ENCODE measurements at places on chromosomes 6 and 20.

DNA sequence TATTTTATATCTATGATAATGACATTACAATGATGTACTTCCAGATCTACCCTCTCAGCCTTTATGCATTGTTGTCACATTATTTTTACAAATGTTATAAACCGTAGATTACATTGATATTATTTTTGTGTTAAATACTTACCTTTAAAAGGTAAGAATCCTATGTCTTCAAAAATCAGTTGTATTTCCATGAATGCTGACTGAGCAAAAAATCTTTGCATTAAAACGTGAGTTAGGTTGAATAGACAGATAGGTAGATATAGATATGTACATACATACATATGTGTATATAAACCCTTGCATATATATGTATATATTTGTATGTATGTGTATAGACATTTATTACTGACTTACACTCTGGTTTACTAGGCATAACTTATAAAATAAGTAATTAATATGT lies 558.2 kb downstream of the CDH26 start:
- no peak for DNase-seq

DNA sequence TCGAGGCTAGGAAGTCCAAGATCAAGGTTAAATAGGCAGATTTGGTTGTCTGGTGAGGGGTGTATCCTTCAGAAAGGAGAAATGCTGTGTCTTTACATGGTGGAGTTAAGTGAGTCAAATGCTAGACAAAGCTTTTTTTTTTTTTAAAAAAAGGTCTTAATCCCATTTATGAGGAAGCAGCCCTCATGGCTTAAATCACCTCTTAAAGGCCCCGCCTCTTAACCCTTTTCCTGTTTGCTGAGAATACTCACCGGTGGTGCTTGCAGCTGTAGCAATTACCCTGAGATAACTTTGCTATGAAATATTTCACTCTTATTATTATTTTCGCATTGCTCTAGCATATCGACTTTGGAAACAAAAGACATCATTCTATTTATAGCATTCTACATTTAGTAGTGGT lies 30.8 kb downstream of the FBXO30 start:
- no peak for DNase-seq

DNA sequence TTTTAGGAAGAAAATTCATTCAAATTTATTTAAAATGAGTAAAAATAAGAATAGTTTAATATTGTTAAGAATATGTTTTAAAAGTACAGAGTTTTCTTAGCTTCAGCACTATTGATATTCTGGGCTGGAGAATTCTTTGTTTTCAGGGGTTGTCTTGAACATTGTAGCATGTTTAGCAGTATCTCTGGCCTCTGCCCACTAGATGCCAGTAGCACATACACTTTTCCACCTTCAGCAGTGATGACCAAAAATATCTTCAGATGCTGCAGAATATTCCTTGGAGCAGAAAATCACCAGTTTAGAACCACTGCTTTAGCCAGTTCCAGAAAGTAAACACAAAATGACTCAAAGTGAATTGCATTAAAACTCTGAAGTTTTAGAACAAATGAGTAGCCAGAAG lies 19.4 kb upstream of the SDHAF4 start:
- no peak for DNase-seq

- DNase-seq: no peak
Observed at GRCh38 chr6:93021235-93021915, 398.0 kb downstream of the EPHA7 start.

- no peak for DNase-seq
Observed at GRCh38 chr6:44967481-44967880, 360.6 kb upstream of the RUNX2 start.

DNA sequence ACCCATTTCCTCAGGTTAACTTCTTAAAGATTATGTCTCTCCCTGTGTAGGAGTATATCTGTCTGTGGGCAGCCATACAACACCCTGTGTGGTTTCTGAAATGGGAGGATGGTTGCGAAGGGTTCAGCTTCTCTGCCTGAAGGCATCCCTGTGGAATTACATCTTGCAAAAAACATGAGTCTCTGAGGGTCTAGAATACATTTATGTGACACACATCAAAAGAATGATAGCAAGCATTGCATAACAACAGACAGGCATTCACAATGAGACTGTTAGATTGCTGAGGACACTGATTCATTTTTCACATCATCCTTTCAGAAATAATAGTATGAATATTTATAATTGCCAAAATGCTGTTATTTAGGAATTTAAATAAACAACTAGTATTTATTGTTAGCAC lies 670.9 kb downstream of the HTR1B start:
- DNase-seq: no peak

DNA sequence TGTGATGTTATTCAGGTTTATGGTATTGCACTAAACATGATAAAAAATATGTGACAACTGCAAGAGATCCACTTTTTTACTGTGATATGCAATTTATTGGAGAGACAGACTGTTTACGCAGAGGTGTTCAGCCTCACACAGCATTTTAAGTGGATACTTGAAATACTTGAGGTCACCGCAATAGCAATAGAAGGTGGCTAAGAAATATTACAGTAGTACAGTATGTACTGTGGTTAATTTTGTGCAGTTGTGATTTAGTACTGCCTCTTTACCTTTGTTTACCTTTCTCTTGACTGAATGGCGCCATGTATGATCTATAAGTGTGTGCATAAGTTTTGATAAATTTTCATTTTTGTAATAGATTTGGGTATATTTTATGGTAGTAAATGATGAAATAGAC lies 17.4 kb downstream of the MACROD2 start:
- DNase-seq: no peak

DNA sequence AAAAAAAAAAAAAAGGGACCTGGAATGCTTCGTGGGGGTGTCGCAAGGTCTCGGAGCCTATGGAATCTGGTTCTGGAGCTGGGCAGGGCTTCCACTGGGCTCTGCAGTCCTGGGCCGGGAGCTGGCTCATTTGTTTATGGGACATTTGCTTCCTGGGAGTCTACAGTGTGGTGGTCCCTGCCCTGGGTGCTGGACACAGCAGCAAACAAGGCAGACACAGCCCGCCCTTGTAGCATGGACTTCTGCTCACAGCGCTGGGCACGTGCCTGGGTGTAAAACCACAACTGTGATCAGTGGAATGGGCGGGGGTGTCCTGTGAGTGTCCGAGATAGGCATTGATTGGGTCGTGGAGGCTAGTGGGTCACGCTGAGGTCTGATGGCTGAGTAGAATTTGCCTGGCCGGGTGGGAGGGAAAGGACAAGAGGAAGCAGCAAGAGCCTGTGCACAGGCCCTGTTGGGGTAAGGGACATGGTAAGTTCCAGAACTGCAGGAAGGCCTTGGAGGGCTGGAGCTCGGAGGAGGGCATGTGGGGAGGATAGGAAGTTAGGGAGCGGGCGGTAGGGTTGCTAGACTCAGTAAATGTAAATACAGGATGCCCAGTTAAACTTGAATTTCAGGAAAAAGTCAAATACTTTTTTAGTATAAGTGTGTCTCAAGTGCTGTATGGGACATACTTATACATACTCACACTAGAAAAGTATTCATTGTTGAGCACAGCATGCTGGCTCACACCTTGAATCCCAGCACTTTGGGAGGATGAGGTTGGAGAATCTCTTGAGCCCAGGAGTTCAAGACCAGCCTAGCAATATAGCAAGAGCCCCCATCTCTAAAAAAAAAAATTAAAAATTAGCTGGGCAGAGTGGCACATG lies 61.3 kb upstream of the PMEPA1 start:
- no peak for DNase-seq

- DNase-seq: no peak
Observed at GRCh38 chr6:113458368-113459010, 398.7 kb upstream of the MARCKS start.

GRCh38 chr6:151275121-151275520 lies 35.4 kb downstream of the AKAP12 start:
- no peak for DNase-seq

GRCh38 chr20:50189681-50190250 lies 864 bp upstream of the CEBPB start:
- DNase-seq: no peak

DNA sequence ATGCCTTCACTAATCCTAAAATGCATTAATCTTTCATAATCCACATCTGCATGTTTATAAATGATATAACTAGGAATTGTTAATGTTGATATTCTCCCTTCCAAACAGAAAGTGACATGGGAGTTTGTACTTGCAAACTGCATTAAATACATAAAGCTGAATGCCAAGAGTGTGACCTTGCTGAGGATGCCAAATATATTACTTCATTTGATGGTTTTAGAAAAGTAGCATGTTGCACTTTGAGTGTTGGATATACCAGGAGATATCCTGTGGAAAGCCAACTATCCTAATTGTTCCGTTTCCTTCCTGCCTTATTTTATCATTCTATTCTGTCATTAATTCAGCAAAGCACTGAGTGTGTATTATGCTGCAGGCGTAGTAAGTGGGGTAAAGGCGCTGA lies 229.8 kb downstream of the TMEM242 start:
- no peak for DNase-seq

- DNase-seq: no peak
Observed at GRCh38 chr20:16433293-16433580, 140.0 kb downstream of the KIF16B start.

DNA sequence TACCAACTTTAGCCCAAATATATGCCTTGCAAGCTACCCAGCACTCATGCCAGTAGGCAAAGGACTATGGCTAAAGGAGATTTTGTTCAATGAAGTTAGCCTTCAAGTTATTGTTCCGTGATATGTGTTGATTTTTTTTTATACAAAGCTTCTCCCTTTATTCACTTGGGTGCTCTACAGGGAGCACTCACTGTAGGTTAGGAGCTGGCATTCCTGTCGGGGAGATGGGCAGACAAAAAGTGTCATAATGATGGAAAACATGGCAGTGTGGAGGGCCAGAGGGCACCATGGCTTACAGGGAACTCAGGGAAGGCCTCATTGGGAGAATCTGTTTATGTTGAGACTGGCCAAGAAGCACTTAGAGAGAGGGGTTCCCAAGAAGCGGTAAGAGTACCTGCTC lies 292.4 kb downstream of the TSHZ2 start:
- no peak for DNase-seq

GRCh38 chr20:14062786-14063185 lies 67.5 kb downstream of the MACROD2 start:
- no peak for DNase-seq

GRCh38 chr6:47698342-47698787 lies at the start of gene ADGRF4:
Gene ADGRF4 (plus strand): TSS chr6:47698580. CDS start chr6:47707246, 8,666 bp downstream.
- no peak for DNase-seq

DNA sequence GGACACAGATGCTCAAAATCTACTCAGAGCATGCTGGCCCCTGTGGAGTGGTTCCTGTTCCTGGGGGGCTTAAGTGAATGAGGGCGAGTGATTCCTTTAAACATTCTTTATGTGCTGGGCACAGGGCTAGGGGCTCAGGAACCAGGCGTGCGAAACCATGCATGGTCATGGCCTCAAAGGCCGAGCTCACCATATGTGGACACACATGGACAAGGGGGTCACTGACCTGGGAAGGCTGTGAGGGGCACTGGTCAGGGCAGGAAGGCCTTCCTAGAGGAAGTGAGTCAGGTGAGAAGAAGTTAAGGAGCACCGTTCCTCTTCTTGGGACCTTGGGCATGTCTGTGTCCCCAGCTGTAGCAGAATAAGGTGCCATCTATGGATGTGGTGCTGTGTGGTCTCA lies 74.6 kb upstream of the BHLHE23 start:
- DNase-seq: no peak

DNA sequence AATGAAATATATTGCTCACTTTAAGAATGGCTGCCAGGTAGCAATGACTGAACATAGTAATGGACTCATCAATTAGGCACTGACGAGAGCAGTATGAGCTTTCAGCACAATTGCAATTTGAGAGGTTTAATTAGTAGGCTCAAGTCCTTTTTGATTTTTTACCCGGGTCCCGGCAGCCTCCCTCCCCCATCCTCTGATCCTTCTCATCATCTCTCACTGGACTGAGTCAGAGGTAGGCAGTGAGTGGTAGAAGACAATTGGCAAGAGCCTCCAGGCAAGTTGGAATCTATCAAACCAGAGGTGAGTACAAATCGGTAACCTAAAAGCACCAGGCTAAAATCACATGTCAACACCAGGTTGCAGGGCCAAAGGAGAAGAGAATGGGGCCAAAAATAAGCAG lies 107.9 kb downstream of the DCDC2 start:
- DNase-seq: no peak

GRCh38 chr6:6474170-6474920 lies 114.2 kb upstream of the LY86 start:
- DNase-seq: no peak

- no peak for DNase-seq
Observed at GRCh38 chr6:15751721-15752350, 89.0 kb upstream of the DTNBP1 start.

GRCh38 chr20:34626992-34627391 lies 49.9 kb downstream of the PIGU start:
- no peak for DNase-seq

GRCh38 chr6:117555882-117556498 lies 46.3 kb downstream of the GOPC start:
- DNase-seq: peak; percentile 53

- DNase-seq: no peak
Observed at GRCh38 chr20:46948081-46948480, 53.4 kb downstream of the EYA2 start.

- DNase-seq: no peak
Observed at GRCh38 chr20:11924923-11925322, 7.2 kb downstream of the BTBD3 start.

- no peak for DNase-seq
Observed at GRCh38 chr20:35088231-35089145, 4.1 kb downstream of the TRPC4AP start.

DNA sequence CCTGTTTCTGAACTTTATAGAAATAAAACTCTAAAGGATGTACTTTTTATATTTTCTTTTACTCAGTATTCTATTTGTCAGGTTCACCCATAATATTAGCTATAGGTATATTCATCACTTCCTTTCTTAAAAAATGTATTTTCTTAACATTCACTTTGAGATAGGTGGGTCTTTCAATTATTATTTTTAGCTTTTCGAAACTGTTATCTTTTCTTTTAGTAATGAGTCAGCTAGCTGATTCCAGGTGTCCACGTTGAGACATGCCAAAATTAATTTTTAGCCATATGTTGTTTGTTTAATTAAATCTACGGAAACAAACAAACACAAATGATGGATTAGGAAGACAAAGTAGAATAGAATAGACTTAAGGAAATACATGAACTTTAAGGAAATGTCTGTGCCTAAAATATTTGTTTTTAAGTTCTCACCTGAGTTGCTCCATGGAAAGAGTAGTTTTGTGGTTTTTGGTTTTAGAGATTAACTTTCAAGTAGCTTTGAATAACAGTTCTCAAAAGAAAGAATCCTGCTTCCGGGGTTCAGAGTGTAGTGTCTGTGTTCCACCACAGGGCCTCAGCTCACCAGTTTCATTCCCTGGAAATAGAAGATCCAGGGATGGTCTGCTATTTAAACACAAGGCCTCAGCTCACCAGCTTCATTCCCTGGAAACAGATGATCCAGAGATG lies 435.0 kb downstream of the HAO1 start:
- DNase-seq: no peak

GRCh38 chr6:53134601-53135235 lies 13.9 kb downstream of the GCM1 start:
- DNase-seq: no peak

DNA sequence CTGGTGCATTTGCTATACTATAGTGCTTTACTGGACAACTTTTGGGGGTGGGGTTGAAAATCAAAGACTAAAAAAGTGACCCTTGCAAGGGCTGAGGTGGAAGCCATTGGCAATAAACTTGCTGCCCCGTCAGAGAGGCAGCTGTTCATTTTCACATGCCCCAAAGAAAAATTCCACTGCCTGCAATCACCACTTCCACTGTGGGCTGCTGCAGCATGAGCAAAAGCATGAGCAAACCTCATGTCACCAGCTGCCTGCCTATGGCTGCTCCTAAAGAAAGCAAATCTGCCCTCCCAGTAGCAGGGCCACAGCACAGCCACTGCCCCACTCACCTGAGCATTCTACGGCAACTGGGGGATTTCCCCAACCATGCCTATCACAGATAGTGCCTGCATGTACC lies 290.0 kb downstream of the PAX1 start:
- DNase-seq: no peak

GRCh38 chr6:48613231-48613949 lies 502.4 kb upstream of the PTCHD4 start:
- no peak for DNase-seq
